Chondrocyte (in vitro differentiated cells): ENCODE measurements at places on chromosomes 6 and 20. TPM values are rescaled to one million over a fixed set of nuclear protein-coding genes. Genes with fewer than 3 reads are reported as not detected.

GRCh38 chr6:48490658-48491057 is 379.7 kb upstream of the PTCHD4 start:
- DNase-seq, result no peak

THBS2 gene
- 1,244 to 1,906 TPM (median 1,285 TPM) in 3 replicates for total RNA-seq

GRCh38 chr6:128731249-128732165 is 151.4 kb upstream of the LAMA2 start:
- no peak for DNase-seq

PTCRA gene
- total RNA-seq, result not detected in 3 replicates

C20orf144 gene
- 0.10 to 0.17 TPM in 2 of 3 replicates, not detected in the other for total RNA-seq

DNA sequence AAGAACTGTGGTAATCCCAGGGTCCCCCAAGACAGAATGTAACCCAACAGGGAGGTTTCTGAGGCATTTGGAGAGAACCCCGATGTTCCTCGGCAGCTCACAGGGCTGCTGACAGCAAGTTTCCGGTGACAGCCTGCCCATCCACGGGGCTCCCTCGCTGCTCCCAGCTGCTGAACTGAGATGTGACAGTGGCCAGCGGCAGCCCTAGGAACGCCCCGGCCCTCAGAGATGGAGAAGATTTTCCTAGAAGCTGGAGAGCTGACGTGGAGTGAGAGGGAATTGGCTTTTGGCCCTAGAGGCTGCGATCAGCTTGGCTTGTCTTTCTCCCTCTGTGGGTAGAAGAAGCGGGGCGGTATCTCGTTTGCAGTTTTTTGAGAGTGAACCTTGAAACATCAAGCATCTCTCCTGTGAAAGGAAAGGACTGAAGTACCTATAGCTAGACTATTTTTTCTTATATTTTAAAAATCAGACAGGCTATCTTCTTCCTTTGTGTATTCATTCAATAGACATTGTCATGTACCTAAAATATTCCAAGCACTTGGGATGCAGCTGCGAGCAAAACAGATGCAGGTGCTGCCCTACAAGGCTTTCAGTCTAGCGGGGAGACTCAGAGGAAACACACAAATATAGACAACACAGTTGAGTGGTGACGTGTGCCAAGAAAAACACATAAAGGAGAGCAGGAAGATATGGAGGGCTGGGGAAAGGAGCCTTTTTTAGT is 28.4 kb upstream of the NFATC2 start:
- DNase-seq, result no peak

DNA sequence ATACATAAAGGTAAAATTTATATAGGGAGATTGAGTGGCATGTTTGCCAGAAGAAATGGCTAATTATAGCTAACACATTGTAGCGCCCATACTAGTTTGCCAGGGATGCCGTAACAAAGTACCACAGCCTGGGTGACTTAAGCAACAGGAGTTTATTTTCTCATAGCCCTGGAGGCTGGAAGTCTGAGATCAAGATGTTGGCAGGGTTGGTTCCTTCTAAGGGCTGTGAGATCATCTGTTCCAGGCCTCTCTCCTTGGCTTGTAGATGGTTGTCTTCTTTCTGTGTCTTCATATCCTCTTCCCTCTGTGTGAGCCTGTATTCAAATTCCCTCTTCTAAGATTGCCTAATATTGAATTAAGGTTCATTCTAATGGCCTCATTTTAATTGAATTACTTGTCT is 417.5 kb upstream of the OPRM1 start:
- DNase-seq, result no peak

DNA sequence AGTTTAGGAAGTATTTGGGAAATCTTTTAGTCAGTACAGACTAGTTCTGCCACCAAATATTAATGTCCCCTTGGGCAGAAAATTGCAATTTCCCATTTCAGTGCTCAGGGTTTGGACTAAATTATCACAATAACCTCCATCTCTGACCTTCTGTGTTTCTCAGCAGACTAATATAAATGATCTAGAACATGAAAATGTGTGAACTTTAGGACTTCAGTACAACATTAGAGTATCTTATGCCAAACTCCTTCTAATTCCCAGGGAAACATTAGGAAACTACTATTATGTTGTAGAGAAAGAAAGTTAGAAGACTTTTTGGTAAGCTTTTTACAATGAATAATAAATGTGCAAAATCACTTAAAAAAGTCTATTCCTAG is 1087.6 kb upstream of the CITED2 start:
- no peak for DNase-seq

GRCh38 chr6:111445861-111446267 is 37.2 kb downstream of the REV3L start:
- DNase-seq, result no peak

DNA sequence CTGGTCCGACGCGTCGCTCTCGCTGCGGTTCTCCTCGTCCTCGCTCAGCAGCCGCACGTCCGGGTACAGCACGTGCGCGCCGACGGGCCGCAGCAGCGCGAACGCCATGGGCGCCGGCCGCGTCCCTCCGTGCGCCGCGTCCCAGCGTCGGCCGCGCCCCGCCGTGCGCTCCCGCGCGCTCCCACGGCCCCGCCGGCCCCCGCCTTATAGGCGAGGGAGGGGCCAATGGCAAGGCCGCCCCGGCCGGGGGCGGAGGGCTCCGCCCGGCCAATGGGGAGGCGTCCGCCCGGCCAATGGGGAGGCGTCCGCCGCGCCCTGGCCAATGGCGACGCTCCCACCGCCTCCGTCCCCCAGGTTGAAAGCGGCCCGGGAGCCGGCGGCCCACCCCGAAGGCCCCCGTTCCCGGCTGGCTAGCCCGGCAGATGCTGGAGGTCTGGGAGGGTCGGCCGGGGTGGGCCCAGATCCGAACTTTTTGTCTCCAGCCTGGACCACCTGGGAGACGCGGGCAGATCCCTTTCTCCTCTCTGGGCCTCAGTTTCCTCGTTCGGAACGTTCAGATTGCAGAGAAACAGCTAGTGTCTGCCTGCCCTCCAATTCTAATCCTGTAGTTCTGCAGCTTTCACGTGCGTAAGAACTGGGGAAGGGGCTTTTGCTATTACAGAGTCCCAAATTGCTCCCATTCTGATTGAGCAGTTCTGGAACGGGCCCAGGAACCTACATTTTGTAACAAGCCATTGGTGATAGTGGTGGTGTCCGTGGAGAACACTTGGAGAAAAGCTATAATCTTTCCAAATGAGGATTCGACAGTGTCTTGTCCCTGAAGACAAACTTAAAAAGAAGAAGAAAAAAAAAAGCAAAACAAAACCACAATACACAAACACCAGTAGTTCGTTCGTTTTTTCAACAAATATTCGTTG is at the start of gene TCF15:
TCF15 (minus strand) TSS at position 180 of the 917 bp plus-strand sequence; CDS start at position 108, 72 bp downstream.
- no peak for DNase-seq

FOXP4 gene
- total RNA-seq, result 17.2 to 19.8 TPM (median 18.6 TPM) in 3 replicates

GRCh38 chr6:9825526-9825925 is 589.3 kb downstream of the TFAP2A start:
- DNase-seq, result no peak

DNA sequence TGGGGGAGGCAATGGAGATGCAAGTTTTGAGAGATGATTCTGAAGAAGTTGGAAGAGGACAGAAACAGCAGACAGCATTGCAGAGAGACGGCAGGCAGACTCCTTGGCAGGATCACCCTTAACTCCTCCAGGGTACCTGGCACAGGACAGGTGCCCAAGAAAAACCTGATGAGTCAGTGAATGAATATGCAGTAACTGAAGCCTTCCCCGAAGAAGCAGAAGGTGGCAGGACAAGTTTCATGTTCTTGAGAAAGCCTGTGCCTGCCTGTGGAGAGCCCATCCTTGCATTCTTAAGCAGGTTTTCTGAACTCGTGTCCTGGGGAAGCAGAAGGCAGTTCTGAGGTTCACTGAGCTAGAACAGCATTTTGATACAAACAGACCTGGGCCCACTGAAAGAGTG is 79.6 kb upstream of the SASH1 start:
- DNase-seq, result no peak

NOX3 gene
- not detected in 3 replicates for total RNA-seq

- no peak for DNase-seq
These were observed 13.3 kb upstream of the ENPP5 start for GRCh38 chr6:46184114-46184513.

TFAP2D gene
- not detected in 3 replicates for total RNA-seq

DNA sequence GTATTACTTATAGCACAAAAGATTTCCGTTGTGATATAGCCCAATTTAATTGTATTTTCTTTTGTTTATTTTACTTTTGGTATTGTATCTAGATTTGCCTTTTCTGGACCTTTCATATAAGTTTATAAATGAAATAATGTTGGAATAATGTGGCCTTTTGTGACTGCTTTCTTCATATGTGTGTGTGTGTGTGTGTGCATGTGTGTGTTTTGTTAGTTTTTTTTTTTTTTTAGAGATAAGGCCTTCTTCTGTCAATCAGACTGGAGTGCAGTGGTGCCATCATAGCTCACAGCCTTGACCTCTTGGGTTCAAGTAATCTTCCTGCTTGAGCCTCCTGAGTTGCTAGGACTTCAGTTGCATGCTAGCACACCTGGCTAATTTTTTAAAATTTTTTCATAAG is 37.8 kb upstream of the ASXL1 start:
- DNase-seq, result no peak

ECI2 gene
- 29.0 to 33.7 TPM (median 29.2 TPM) in 3 replicates for total RNA-seq

GRCh38 chr20:4502756-4503155 is 219.0 kb upstream of the PRND start:
- DNase-seq, result no peak

TRERF1 gene
- 1.8 to 3.3 TPM (median 2.4 TPM) in 3 replicates for total RNA-seq

HMGCLL1 gene
- total RNA-seq, result 0.17 TPM in 1 of 3 replicates, not detected in the others

- no peak for DNase-seq
These were observed 12.2 kb upstream of the NCOA3 start for GRCh38 chr20:47489448-47489872.

GRCh38 chr6:56388415-56388755 is 141.0 kb upstream of the COL21A1 start:
- no peak for DNase-seq

DNA sequence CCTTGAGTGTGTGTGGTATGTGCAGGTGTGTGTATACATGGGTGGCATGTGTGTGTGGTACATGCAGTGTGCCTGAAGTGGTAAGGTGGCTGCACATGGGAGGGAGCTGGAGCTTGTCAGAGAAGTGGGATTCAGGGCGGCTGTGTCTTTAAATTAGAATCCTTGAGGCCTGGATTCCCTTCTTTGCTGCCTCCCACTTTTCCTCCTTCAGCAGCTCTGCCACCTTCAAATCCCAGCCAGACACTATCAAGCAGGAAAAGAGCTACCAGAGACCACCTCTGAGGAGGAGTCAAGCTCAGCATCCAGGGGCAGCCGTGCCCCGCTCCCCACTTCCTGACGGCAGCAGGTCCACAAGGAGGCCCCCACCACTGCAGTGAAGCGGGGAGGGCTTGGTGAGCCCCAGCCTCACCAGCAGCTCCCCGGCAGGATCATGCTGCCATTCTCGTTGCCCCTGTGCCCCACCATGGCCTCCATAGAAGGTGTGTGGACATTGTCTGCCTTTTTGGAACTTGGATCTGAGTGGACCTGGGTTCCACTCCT is 131.0 kb upstream of the MLN start:
- no peak for DNase-seq

GRCh38 chr20:37346236-37346534 is 245 bp downstream of the SRC start:
- no peak for DNase-seq

MOG gene
- total RNA-seq, result 0.82 TPM in 1 of 3 replicates, not detected in the others

PRR18 gene
- 0.36 to 0.70 TPM in 2 of 3 replicates, not detected in the other for total RNA-seq

DNA sequence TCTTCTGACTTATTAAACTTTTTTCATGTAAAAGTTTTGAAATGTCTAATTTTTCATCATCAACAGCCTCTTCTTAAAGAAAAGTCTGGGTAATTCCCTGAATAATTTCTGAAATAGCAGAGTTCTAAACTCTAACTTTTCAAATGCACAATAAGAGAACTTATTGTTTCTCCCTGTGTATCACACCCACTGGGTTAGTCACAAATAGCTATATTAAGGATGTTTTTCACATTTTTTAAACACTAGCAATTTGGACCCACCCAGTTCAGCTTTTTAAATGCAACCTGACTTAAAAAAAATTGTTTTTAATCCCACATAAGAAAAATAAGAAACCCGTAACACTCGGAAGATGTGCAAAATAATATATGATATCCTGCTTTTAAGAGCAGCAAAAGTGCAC is 61.4 kb upstream of the UTRN start:
- DNase-seq, result no peak

DNA sequence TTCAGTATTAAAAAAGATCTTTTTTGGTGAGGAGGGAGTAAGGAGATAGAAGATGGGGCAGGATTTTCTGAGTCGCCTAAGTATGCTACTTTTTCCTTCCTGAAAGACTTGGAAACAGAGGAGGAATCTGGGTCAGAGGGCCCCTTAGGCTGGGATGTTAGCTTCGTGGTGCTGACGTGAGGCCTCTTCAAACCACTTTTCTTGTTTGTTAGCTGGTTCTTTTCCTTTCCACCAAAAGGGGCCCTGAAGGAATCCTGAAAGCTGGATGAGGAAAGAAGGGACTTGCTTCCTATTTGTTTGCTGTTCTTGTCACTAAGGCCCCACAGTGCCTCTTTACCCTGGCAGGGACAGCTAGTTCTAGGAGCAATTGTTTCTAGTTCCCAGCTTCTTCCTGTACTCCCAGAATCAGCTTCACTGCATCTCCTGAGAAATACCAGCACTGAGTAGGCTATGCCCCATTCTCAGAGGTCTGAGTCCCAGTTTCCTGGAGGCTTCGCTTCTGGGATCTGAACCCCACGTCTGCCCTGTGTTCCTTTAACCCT is 2.2 kb upstream of the IL20RA start:
- DNase-seq, result no peak

GRCh38 chr6:52136934-52137467 is 49.2 kb upstream of the IL17A start:
- no peak for DNase-seq

GRCh38 chr20:37238426-37238825 is 23.2 kb downstream of the GHRH start:
- DNase-seq, result no peak

- DNase-seq, result no peak
These were observed 226.8 kb upstream of the PDE10A start for GRCh38 chr6:165889636-165890403.

RIMS1 gene
- 5.7 to 16.6 TPM (median 6.6 TPM) in 3 replicates for total RNA-seq

FOXC1 gene
- total RNA-seq, result 84.2 to 125 TPM (median 84.4 TPM) in 3 replicates

DNA sequence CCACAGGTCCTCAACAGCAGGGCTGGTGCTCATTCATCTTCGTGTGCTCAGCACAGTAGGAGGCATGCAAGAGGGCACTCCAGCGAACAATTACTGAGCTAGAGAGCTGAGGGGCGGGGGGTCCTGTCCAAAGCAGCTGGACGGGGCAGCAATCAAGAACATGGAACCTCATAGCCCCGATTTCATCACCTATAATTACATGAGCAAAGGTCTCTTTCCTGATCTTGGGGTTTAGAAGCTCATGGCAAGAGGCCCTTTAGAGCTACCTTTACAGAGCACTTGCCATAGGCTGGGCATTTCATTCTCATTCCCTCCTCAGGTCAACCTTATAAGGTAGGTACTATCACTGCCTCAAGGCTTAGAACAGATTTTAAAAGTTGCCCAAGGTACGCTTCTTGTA is 10.4 kb downstream of the MOCS1 start:
- DNase-seq, result no peak

- DNase-seq, result no peak
These were observed 959.8 kb downstream of the EPHA7 start for GRCh38 chr6:92459606-92460005.

DNA sequence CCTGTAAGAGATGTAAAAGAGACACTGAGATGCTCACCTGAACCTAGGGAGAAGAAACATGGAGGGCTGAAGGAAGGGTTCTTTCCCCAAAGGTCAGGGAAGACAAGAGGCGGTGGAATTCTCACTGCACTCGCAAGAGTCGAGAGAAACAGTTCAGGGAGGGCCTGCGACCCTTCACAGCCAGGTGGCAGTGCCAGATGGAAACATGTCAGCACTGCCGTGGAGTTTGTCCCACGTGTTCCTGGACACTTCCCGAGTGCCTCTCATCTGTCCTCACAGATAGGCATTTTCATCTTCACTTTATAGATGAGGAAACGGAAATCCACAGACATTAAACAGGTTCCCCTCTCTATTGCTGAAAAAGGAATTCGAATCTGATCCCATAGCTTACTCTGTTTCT is 70.4 kb upstream of the SYNJ2 start:
- no peak for DNase-seq

SPATA2 gene
- total RNA-seq, result 5.6 to 6.5 TPM (median 5.9 TPM) in 3 replicates
